ENCODE measurements at places on chromosomes 12 and 14. TPM values are rescaled to one million over a fixed set of nuclear protein-coding genes. Genes with fewer than 3 reads are reported as not detected.

PGF gene
- total RNA-seq, result 7.6 TPM

KLHDC1 gene
- 5.4 TPM for total RNA-seq

ANKS1B gene
- 0.51 TPM for total RNA-seq

DNA sequence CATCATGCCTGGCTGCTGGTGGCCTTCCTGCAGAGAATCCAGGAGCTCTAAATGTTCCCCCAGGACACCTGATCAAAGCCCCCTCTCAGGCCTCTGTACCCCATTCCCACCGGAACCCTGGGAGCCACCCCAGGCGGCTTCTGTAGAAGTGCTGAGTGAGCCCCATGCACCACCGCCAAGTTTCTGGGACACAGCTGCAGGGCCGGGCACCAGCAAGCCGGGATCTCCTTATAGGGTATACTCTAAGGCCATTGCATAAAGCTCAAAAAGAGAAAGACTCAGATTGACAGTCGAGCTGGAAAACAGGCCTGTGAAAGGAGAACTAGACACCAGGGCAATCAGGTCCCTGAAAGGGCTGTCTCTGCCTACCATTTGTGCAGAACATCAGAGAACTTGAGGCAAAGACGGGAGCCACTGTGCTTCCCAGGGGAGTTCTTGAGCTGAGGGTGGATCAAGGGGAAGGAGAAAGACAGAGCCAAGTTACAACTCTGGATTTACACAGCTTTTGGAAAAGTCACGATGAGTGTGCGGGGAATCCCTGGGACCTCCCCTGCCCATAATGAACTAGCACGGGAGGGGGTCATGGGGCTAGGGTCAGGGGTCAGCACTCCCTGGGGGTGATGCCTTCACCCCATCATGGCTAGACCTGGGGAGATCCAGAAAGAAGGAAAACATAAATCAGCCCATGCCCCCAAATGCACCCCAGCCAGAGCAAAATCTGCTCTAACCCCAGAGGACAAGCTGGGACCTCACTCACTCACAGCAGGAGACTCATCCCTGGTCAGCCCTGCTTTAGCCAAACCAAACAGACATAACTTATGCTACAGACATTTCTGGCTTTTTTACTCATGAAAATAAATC lies 51.1 kb downstream of the ITPK1 start:
- no peaks in the 10 kb centered on the region for H3K27me3 ChIP-seq
- no peak overlapping the region for H3K27ac ChIP-seq
- no peak overlapping the region for H3K4me3 ChIP-seq

DNA sequence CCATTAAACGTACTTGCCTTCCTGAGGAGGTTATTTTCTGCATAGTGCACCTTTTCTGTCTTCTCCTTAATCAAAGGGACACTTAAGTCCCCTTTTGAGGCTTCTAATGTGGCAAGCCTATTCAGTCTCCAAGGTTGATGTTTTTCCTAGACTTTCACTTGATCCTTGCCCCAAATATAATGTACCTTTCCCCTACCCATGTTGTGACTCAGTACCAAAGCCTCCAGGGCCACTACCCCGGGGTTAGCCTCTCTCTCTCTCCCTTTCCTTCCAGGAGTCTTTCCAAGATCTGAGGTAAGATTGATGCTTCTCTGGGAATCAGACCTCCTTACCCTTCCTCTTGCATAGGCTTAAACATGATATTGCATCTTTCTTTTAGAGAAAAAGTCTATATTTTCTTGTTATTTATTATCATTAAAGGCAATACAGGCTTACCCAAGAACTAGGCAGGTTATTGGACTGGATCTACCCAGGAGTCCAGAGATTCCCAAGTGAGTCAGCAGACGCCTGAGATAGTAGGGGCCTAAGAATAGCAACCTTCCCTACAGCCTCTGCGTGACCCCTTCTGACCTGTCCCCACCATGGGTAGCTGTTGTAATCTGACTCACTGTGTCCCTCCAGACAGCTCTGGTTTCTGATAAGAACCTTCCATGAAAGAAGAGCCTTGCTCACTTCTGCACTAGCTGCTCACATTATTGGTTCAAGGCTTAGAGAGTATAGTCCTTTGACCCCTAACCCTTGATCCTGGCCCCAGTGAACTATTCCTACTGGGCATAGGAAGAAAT lies 172.9 kb downstream of the ZFP36L1 start:
- DNase-seq, result peak; percentile 63
- H3K27ac ChIP-seq, result no peak overlapping the region
- no peaks in the 10 kb centered on the region for H3K4me1 ChIP-seq

- peak overlapping the region; percentile 50 for H3K27ac ChIP-seq
- H3K4me1 ChIP-seq, result peaks cover 2% of the 10 kb centered on the region
- no peaks in the 10 kb centered on the region for H3K27me3 ChIP-seq
- no peak for DNase-seq
- peak overlapping the region; percentile 84 for H3K4me3 ChIP-seq
- peaks cover 15% of the 10 kb centered on the region for H3K36me3 ChIP-seq
These were observed 755 bp downstream of the SETD1B start for GRCh38 chr12:121804417-121805111.

GRCh38 chr14:79018836-79019235 lies 848.7 kb downstream of the NRXN3 start:
- H3K4me1 ChIP-seq, result peaks cover 6% of the 10 kb centered on the region
- no peak overlapping the region for H3K4me3 ChIP-seq
- no peaks in the 10 kb centered on the region for H3K27me3 ChIP-seq
- H3K27ac ChIP-seq, result no peak overlapping the region
- DNase-seq, result peak; percentile 86
- no peaks in the 10 kb centered on the region for H3K36me3 ChIP-seq

- no peaks in the 10 kb centered on the region for H3K4me1 ChIP-seq
- no peak overlapping the region for H3K4me3 ChIP-seq
- H3K27me3 ChIP-seq, result no peaks in the 10 kb centered on the region
These were observed 31.1 kb downstream of the CALM1 start for GRCh38 chr14:90427848-90428426.

Measured in fibroblast of lung (primary cell).